OCI-LY7 (cell line): ENCODE measurements at places on chromosomes 2 and 18.

DNA sequence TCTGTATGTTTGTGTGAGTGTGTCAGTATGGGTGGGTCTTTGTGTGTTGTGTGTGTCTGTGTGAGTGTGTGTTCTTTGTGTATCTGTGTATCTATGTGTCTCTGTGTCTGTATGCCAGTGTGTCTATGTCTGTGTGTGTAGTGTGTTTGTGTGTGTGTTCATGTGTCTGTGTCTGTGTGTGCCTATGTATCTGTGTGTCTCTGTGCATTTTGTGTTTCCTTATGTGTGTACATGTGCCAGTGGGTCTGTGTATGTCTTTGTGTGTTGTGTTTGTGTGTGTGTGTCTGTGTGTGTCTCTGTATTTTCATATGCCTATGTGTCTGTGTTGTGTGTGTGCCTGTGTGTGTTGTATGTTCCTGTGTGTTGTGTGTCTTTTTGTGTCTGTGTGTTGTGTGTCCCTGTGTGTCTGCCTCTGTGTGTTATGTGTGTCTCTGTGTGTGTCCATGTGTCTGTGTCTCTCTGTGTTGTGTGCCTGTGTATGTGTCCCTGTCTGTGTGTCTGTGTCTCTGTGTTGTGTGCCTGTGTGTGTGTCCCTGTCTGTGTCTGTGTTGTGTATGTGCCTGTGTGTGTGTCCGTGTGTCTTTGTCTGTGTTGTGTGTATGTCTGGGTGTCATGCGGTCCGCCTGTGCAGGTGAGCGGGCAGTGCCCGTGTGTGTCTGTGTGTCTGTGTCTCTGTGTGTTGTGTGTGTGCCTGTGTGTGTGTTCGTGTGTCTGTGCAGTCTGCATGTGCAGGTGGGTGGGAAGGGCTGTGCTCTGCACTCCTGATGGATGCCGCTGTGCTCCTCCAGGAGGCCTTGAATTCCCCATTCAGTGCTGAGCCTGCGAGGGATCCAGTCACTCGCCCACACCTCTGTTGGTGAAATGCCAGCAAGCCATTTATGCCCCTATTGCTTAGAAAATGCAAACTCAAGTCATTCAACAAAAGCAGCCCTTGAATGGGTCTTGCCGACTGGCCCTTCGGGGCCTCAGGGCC, 37.4 kb downstream of the KLHL29 start:
- DNase-seq: no peak

DNA sequence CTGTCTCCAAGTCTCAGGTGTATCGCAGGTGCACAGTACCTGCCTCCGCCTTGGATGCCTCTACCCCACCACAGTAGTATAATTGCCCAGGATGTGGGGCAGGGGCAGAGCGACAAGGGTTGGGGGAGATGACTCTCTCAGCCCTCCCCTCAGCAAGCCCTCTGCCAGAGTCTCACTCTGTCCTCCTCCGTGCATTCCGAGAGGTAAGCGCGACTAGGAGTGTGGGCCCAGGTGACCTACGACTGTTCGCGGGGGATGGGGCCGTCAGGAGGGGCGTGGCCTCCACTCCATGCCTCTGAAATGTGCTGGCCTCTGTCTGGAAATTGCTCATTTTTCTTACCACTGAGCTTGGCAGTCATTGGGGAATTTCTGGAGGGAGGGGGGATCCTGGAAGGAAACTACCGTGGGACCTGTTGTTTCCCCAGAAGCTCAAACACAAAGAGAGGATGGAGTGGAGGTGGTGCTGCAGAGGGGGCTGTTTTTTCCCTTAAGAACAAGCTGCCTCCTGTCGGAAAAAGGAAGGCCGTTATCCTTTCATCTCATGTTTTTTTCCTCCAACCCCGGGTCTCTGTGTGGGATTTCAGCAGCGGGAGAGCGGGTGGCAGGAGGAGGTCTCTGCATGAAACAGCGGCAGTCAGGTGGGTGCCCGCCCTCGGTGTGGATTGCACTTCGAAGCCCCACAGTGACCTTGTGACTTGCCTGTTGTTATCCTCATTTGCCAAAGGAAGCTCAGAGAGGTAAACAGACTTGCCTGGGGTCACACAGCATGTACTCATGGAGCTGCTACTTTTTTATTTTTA, 13.0 kb upstream of the RALB start:
- no peak for DNase-seq

DNA sequence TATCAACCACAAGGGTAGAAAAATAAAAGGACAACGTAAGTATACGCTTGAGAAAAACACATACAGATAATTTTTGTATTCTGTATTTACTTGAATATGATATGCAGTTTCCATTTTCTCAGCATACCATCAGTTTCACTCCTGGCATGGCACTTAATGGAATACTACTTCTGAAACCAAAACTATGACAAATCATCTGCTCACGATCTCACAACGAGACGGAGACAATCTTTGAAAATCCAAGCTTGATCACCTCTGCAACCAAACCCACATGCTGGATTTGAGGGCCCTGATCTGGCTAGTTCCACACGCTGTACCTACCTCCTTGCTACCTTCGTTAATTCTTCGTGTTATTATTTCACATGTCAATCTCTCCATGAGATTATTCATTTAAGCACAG, 387.6 kb downstream of the NBAS start:
- no peak for DNase-seq

- no peak for DNase-seq
Observed at GRCh38 chr2:195181059-195181705, 475.8 kb upstream of the SLC39A10 start.

DNA sequence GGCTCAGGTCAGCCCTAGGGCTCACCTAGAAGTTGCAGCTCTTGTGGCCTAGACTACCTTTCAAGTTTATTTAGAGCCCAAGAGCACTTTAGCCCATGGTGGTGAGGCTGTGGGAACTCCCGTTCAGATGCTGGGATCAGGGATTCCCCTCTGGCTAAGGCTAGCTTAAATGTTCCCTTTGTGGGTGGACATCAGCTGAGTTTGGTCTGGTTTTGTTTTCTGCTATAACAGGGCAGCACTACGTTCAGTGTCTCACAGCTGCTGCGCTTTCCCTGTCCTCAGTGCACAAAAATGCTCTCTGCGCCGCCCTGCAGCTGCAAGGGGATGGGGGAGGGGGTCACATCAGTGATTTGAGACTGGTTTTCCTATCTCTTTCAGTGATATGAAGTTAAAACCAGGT, 170.5 kb upstream of the KCNJ3 start:
- no peak for DNase-seq

GRCh38 chr2:147500819-147501395, 343.9 kb upstream of the ACVR2A start:
- no peak for DNase-seq

GRCh38 chr2:31205613-31206012, 11.7 kb downstream of the CAPN14 start:
- DNase-seq: no peak

DNA sequence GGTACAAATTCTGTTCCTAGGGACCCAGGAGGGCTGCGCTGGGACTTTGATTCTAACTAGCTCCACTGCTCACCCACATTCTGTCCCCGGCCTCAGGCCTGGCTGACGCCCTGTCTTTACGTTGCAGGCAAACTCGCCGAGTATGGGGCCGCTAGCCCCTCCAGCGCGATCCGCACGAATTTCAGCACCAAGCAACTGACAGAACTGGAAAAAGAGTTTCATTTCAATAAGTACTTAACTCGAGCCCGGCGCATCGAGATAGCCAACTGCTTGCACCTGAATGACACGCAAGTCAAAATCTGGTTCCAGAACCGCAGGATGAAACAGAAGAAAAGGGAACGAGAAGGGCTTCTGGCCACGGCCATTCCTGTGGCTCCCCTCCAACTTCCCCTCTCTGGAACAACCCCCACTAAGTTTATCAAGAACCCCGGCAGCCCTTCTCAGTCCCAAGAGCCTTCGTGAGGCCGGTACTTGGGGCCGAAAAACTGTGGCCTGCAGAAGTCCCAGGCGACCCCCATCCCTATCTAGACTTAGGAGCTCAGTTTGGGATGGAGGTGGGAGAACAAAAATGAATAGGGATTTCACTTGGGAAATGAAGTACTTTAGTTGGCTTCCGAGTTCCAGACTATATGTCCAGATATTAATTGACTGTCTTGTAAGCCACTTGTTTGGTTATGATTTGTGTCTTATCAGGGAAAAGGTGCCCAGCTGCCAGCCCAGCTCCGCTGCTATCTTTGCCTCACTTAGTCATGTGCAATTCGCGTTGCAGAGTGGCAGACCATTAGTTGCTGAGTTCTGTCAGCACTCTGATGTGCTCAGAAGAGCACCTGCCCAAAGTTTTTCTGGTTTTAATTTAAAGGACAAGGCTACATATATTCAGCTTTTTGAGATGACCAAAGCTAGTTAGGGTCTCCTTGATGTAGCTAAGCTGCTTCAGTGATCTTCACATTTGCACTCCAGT, 1.5 kb downstream of the HOXD1 start:
- no peak for DNase-seq

GRCh38 chr2:86001326-86001725, 104.4 kb downstream of the POLR1A start:
- no peak for DNase-seq

GRCh38 chr2:232884001-232884421, 13.9 kb downstream of the SNORC start:
- DNase-seq: no peak
